ENCODE measurements at places on chromosomes 6 and 20.

DNA sequence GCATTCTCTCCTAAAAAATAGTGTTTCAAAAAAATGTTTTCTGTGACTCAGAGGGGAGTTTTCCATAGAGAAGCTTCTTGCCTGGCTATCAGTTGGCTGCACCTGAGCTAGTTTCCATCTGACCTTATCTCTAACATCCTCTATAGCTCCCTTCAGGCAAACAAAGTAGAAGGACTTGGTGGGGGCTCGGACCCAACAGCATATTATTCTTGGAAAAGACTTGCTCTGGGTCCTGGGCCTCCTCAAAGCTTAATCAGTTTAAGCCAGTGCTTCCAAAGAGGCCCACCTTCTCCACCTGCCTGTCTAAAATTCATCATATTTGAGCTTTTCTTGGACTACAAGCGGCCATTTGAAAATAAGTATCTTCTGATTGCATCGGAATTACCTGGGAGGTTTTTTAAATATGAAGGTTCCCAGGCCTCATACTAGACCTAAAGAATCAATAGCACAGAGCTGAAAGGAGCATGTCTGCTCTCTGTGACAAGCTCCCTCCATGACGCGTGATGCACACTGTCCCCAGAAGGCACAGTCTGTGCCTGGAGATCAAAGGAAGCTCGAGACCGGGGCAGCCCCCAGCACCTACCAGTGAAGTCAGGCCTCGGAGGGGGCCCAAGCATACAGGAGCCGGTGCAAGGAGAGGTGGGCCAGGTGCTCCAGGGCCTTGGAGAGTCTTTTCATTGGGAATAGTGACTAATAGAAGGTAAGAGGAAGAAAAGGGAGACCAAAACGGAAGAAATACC lies 80.6 kb upstream of the HIVEP1 start:
- DNase-seq, result no peak

- no peak for DNase-seq
Observed at GRCh38 chr6:154548130-154548830, 37.8 kb upstream of the CNKSR3 start.

DNA sequence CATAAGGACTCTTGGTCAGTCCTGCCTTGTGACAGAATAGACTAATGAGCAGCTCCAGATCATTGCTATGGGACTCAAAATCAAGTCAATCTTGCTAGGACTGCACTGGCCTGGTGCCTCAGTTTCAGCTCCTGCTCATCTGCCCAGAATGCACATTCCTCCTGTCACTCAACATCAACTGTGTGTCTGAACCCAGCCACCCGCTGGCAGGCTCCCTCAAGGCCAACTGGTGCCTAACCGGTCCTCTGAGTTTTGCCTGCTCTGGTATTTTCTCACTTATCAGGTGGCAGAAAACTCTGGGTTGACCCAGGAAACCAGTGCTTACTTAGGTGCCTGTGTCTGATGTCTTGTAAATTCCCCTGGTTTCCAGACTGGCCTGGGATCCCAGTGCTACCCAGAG lies 297.7 kb downstream of the DHX35 start:
- no peak for DNase-seq

DNA sequence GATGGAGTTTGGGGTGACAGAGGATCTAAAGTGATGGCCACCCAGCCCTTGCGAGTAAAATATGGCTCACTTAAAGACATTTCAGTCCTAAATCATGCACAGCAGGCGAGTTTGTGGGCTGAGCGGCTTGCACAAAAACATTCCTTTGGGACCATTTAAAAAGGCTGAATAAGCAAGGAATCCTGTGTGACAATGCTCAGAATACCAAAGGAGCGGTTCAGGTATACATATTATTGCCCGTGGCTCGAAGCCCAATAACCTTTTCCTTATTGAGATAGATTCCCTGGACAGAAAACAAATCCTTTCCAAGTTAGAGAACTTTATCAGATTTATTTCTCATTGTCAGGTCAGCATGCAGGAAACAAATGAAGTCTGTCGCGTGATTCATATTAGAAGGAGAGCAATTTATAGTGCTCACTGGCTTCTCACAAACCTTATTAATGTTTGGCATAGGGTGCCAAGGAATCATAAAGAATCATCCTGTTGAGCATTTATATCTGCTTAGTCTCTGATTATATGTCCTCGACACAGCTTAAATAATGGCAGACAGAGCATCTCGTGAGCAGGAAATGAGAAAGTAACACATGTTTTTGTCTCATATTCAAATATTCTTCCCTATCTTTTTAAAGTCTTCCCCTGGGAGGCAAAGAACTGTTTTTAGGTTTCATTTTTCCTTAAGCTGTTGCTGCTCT lies 121.3 kb downstream of the TRMT11 start:
- DNase-seq, result no peak

DNA sequence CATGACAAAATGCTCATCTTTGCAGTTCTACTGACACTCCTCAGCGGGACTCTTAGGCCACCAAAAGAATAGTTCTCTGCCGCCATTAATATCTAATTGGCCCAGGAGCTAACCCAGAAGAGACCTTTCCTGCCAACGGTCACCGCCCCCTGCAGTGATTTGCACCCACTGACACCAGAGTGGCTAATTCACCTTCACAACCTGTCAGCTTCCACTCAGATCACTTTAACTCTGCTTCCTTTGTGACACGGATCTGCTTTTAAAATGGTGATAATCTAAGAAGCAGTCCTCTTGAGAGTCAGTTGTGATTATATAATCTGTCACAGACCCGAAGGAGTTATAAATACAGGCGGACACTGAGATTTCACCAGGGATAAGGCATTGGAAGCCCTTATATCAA lies 172.8 kb downstream of the FRK start:
- no peak for DNase-seq

- DNase-seq, result no peak
Observed at GRCh38 chr20:51340451-51340840, 202.1 kb downstream of the NFATC2 start.

GRCh38 chr6:21992178-21992967 lies 304.5 kb downstream of the PRL start:
- no peak for DNase-seq

DNA sequence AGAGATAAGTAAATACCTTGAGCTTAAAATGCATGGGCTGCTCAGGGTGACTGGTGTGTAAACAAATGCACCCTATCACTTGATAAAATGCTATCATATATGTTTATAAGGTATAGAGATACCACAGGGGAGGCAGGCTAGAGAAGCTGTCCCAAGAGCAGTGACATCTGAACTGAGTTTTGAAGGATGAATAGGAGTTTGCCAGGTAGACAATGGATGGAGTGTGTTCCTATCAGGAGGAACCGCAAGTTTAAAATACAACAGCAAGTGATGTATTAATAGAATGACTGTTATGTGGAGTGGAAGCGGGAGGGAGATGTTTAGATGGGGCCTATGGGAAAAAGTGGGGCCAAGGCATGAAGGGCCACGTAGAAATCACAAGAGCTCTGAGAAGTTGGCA lies 38.7 kb upstream of the CHMP4B start:
- no peak for DNase-seq

DNA sequence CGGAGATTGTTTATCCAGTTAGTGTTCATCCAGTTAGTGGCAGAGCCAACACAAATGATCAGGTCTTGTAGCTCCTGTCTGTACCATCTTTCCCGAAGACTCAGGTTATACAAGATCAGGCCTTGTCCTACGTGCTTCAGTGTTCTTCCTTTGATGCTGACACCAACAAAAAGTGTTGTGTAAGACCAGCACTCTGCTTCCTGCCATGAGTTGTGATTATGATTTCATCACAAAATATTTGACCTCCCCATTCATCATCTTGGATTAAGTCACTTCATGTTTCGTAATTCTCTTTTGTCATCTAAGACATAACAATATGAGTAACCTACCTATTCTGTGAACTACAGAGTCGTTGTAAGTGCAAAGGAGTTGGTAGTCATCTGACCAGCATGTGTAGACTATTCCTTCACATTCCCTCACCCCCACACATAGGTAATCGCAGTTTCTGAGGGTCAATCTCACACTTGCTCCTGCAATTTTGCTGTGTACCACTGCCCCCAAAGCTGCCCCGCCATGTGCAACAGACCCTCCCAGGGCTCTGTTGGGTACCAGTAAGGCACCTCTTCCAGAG lies 135.6 kb upstream of the SLC22A23 start:
- no peak for DNase-seq

DNA sequence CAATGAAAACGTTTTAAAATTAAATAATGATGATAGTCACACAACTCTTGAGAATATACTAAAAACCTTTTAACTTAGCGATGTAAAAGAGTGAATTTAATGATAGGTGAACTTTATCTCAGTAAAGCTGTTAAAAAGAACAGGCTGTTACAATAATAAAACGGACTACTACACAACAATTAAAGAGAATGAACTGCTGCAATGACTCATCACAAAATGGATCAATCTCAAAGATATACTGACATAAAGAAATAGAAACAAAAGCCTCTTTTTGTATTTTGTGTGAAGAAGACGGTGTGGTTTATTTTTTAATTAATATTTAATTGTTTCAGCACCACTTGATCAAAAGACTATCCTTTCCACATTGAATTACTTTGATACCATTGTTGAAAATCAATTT lies 352.4 kb upstream of the GJE1 start:
- no peak for DNase-seq

- DNase-seq, result no peak
Observed at GRCh38 chr6:125944434-125944816, 12.1 kb upstream of the HINT3 start.
